H1 (cell line): ENCODE measurements at places on chromosomes 16 and 17. TPM values are rescaled to one million over a fixed set of nuclear protein-coding genes. Genes with fewer than 3 reads are reported as not detected.

DNA sequence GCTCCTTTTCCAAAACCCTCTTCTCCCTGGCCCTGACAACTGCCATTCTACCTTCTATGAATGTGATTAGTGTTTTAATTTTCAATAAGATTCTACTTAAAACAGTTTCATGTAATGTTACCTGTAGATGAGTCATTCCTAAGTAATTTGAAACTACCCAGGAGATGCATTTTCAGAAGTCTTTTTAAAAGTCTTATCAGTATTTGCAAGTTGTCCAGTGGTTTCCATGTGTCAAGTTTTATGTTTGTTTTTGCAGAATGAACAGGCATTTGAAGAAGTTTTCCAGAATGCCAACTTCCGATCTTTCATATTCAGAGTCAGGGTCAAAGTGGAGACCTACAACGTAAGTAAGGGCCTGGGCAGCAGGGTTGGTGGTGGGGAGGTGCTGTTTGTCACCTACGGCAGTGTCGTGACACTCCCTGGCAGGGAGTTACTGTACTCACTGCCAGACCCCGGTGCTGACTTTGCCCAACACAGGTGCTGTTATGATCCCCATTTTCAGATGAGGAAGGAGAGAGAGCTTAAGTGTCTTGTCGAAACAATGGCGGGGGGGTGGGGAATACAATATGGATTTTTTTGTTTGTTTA lies 65.0 kb downstream of the RPA1 start:
- no peak for DNase-seq

DNA sequence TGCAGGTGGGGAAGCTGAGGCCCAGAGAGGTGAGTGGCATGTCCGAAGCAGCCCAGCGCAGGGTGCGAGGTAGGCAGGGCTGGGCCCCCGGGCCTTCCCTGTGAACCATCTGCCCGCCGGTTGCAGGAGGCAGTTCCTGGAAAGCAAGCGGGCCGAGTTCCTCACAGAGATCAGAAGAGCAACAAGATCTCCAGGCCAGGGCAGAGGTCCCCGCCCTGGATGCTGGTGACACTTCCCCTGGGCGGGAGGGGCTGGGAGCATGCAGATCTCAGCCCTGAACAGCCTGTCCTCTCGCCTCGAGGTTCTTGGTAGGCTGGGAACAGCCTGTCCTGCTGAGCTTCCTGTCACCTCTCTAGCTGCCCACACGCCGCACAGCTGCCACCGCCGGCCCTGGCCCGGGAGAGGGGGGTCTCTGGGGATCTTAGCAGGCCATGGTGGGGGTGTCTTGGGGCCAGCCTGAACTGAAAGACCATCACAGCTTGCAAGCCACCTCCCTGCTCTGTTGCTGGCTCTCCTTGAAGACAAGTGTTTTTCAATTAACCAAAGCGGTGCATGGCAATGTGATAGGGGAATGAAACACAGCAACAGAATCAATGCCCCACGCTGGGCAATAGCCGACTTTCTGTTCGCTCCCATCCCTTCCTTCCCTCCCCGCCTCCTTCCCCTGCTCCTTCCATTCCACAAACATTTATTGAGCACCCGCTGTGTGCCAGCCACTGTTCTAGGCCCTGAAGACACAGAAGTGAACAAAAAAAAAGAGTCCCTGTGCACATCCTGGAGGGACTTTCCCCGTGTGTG lies 31.7 kb downstream of the SOCS1 start:
- DNase-seq = no peak

DNA sequence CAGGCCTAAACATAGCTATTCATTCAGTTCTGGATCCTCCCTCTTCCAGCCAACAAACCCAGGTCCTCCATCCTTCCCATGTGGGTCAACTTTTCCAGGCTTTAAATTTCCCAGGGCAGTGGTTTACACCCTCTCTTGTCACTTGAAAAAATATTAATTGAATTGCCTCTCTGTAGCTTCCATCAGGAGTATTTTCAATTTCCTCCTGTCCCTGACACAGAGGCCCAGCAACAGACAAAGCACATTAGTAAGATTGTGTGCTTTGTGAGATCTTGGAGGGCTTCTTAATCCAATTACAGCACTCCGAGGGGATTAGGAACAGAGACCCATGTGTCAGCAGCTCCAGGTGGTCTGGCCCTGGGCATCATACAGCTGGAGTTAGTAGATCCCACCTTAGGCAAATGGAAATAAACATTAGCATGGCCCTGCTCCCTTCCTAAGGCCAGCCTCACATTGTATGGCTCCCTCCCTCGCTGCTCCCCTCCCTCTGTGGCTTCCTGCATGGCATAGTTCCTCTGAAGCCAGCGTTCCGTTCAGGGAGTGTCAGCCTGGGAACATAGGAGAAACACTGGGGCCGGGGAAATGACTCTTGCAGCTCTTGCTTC lies 132.7 kb upstream of the HSBP1 start:
- DNase-seq = no peak

DNA sequence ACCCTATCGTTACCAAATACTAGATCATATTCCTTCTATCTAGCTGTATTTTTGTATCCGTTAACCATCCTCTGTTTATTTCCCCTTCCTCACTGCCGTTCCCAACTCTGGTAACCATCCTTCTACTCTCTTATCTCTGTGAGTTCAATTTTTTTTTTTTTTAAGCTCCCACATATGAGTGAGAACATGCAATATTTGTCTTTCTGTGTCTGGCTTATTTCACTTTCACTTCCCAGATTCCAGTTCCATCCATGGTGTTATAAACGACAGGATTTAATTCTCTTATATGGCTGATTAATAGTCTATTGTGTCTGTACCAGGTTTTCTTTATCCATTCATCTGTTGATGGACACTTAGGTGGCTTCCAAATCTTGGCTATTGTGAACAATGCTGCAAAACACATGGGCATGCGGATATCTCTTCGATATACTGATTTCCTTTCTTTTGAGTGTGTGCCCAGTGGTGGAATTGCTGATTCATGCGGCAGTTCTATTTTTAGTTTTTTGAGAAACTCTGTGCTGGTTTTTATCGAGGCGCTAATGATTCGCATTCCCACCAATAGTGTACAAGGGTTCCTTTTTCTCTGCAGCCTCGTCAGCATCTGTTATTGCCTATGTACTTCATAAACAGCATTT lies 599.6 kb downstream of the TMEM114 start:
- no peak for DNase-seq

DNA sequence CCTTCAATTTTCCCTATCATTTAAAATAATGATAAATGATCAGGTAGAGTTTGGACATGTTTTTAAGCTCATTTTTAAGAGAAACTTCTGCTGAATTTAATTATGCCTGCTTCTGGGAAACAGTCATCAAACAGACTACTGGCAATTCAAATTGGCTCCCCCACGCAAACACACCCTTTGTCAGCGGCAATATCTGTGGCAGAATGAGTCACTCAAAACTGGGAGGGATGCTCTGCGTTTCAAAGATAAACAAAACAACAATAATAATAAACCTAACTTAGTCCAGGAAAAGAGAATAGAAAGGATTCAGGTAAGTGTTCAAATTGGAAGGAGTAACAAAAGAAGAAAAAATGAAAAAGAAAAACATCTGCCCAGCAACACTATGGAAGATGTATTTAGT lies 108.1 kb upstream of the ERCC4 start:
- no peak for DNase-seq

Gene ITGA2B
- 11.3 and 12.3 TPM in 2 replicates for total RNA-seq

Gene NDRG4
- 18.9 and 20.8 TPM in 2 replicates for total RNA-seq
